Stimulated activated naive CD4-positive, alpha-beta T cell treated with Interleukin-2 at 50 U/mL for 16 hours (primary cell): ENCODE measurements at places on chromosomes 5 and 9.

DNA sequence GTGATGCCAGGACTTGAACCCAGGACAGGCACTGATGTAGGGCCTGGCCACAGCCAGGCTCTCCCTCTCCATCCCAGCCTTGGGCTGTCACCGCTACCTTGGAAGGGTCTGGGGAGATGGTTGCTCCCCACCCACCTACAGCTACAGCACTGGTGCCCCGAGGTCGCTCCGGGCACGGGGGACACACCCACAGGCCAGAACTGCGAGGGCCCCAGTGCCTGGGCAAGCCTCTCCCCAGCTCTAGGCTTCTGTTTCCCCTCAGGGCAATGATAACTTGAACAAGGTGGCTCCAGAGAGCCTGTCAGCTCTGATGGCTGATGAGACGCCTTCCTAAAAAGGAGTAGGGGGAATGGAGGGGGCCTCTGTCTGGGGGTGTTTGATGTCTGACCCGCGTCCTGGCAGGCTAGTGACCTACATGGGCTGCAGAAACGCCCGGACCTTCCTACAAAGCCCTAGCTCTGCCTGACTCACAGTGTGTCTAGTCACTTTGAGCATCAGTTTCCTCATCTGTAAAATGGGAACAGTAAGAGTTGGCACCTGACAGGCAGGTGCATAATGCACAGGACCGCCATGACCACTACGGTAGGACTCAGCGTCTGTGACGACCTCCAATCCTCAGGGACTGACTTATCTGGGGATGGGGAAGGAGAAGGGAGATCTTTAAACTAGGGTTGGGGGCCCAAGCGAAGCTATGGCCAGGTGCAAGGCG is 76.4 kb downstream of the LRSAM1 start:
- no peak for DNase-seq

DNA sequence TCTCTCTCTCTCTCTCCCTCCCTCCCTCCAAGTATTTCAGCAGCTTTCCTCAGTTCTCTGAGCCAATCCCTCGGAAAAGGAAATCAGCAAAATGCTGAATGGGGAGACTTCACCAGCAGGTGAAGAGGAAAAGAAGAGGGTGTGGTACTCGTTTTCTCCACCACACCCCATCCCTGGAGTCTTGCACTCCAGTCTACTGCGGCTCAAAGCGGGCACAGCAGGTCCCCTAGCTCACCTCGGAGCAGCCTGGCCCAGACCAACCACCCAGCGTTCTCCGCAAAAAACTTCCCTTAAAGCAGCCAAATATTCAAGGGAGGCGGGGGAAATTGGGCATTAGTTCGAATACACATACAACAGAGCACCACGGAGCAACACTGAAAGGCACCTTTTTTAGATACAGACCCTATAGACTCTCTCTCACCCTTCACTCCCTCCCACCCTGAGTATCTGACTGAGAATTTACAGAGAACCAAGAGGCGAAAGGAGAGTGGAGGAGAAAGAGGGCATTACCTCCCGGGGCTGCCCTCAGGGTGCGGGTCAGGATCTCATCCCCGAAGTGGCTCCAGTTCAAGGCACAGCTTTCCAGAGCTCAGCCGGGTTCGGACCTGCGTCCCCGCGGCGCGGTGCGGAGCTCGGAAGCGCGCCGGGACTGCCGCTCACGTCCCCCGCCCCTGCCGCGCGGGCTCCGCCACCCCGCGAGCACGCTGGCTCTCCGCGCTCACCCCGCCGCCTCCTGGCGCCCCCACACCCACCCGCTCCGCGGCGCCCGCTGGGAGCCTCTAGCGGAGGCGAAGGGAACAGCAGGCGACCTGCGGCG is 1638.5 kb upstream of the C9orf72 start:
- DNase-seq, result no peak

DNA sequence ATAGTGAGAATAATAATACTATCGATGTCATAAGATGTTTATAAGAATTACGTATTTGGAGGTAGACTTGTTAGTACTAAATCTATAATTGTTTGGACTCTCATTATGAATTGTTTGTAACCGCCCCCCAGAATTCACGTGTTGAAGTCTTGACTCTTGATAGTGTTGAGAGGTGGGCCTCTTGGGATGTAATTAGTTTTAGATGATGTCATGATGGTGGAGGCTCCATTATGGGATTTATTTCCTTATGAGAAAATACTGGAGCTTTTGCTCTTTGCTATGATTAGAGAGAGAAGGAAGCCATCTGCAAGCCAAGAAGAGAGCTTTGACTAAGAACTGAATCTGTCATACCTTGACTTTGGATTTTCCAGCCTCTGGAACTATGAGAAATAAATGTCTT is 142.2 kb downstream of the PRDM9 start:
- no peak for DNase-seq

- no peak for DNase-seq
Measured at GRCh38 chr9:17734674-17735073, 155.8 kb downstream of the SH3GL2 start.

DNA sequence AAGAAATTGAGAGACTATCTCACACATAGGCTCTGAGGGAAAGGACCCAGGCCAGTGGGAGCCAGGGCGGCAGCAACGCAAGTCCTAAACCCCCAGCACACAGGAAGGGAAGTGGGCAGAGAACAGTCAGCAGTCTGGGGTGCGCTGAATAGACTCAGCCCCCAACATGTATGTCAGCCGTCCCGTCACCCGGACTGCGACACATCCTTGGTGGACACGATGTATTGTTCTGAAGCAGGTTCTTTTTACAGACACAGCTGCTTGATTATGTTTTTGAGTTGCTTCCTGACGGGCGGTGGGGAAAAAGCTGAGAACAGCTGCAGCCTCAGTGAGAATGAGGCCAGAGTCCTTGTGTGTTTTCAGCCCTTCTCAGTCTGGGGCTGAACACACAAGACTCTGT is 64.1 kb upstream of the CXCL14 start:
- no peak for DNase-seq

DNA sequence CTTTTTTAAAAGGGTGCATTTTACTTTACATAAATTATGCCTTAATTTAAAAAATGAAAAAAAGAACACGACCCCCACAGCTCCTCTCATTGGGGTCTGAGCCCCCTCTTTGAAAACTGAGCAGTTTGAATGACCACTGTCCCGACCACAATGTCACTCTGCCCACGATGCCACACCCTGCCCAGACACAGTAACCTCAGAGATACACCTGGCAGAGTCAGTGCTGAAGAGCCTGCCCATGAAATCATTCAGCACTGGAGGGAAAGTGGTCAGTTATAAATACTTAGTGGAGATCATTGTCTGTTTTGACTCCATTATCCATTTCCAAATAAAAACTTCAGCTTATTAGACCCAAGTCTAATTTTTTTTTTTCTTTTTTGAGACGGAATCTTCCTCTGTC is 49.3 kb downstream of the DNAJC21 start:
- DNase-seq, result no peak

GRCh38 chr9:84615544-84615943 is 54.0 kb upstream of the NTRK2 start:
- no peak for DNase-seq

DNA sequence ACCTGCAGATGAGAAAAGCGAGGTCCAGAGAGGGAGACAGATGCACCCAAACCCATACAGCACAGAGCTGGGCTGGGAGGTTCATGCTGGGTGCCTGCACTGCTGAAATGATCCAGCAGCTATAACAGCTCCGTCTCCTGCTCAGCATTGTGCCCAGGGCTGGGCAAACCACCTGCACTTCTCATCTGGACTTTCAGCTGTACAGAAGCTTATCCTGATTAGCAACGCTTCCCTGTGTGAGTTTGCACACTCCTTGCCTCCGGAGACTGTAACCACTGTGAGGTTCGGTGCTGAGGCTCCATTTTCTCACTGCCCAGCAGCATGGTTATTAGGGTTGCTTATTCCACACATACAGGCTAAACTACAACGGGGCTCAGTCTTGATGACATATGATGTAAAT is 326.1 kb downstream of the ASTN2 start:
- no peak for DNase-seq

- DNase-seq, result no peak
Measured at GRCh38 chr5:148828511-148829247, 2.3 kb downstream of the ADRB2 start.

DNA sequence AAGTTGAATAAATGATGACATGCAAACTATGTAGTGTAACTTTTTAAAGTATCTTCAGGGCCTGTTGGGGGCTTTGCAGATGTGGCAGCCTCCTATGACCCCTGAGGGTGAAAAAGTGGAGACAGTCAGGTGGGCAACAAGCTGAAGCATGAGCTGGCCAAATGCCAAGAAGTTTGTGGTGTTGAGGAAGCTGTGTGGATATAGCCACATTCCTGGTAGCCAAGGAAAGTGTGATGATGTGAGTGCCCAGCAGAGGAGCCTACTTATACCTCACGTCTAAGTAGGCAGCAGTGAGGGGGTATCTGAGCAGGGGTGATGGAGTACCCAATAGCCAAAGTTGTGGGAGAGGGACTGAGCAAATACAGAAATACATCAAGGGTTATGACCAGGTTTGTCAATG is 621.2 kb upstream of the CDH6 start:
- DNase-seq, result no peak

- DNase-seq, result no peak
Measured at GRCh38 chr5:123068368-123068938, 20.6 kb upstream of the PRDM6 start.
